ENCODE measurements at places on chromosomes 6 and 20.
A peak's percentile ranks its signal among the peaks of the same experiment; 100 is the strongest.

- DNase-seq: no peak
These were observed 77.8 kb downstream of the ATG5 start for GRCh38 chr6:106247733-106248132.

DNA sequence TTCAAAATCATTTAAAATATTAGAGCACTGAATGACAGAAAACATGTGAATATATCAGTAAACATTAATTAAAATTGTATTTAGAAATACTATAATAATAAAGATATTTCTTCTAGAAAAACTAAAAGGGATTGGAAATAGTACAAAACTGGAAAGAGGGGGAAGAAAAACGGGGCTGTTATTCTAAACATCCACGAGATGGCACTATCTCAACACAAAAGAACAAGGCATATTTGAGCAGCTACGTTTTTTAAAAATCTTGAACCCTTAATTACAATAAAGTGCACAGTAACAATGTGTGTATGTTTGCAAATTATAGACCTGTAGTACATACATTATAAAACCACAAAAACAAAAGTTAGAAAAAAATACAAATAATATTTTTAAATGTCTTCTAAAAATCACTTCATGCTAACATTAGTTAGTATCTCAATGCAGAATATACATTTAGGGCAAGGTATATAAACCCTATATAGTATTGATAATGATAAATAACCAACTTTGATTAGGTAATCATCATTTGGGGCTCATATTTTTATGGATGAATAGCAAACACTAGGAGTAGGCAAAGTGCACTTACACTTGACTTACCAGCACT lies 42.5 kb upstream of the PNISR start:
- peak; percentile 1 for DNase-seq

- DNase-seq: no peak
These were observed 55.5 kb upstream of the MYO6 start for GRCh38 chr6:75693534-75693933.

GRCh38 chr6:16723826-16724225 lies 37.4 kb downstream of the ATXN1 start:
- DNase-seq: peak; percentile 84

- DNase-seq: no peak
These were observed 46.8 kb downstream of the MAP7 start for GRCh38 chr6:136503303-136504029.

- DNase-seq: no peak
These were observed 105.6 kb downstream of the ELOVL4 start for GRCh38 chr6:79841577-79842375.

GRCh38 chr20:21661488-21662055 lies 43.9 kb upstream of the PAX1 start:
- no peak for DNase-seq

DNA sequence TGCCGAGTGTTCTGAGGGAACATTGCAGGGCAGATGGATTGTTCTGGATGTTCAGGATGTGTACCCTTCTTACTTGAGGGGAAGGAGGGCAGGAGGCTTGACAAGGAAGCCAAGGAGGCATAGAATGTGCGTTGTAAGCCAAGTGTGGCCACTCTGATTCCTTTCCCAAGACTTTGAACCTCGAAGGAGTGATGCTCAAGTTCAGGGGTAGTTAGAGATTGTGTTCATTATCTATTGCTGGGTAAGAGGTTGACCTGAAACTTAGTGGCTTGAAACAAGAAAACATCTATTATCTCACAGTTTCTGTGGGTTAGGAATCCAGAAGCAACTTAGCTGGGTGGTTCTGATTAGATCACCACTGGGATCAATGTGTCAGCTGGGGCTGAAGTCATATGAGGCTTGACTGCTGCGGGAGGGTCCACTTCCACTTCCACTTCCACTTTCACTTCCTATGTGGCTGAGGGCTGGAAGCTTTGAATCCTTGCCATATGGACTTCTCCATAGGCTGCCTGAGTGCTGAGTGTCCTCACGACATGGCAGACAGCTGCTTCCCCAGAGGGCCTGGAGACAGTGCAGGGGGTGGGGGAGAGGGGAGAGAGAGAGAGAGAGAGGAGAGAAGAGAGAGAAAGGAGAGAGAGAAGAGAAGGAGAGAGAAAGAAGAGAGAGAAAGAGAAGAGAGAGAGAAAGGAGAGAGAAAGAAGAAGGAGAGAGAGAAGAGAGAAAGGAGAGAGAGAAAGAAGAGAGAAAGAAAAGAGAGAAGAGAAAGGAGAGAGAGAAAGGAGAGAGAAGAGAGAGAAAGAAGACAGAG lies 6.9 kb upstream of the CD40 start:
- no peak for DNase-seq

DNA sequence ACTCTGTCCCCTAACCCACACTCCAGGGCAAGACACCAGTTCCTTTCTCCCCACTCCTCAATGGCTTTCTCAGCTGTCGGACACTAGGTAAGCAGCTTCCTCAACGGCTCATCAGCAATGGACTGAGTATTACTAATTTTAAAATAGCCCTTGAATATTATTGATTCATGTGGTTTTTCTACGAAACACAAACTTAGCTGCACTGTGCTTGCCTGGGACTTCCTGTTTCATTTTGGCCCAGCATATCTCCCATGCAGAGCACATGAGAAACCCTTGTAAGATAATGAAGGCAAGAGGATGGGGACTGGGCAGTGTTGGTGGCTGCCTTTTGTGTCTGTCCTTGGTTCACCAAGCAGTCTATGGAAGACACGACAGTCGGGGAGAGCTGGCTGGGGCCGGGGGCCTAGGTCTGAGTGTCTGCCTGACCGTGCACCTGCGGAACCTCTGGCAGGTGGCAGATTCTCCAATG lies 48.9 kb downstream of the RNASET2 start:
- DNase-seq: no peak

DNA sequence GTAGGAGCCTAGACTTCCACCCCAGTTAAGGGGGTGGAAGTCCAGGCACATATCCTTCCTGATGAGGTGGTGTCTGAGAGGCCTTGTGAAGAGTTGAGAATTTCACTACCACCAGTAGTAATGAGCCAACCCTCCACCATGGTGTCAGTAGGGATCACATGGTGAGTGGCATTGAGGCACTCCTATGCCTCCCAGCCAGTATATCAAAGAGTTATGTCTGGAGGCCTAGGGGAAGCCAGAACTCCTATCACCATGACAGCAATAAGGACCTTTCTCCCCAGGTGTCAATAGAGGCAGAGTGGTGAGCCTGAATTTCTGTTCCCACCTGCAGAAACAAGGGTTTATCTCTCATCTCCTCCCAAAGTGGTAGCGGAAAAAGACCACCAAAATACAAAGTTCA lies 106.6 kb upstream of the ADTRP start:
- DNase-seq: no peak

DNA sequence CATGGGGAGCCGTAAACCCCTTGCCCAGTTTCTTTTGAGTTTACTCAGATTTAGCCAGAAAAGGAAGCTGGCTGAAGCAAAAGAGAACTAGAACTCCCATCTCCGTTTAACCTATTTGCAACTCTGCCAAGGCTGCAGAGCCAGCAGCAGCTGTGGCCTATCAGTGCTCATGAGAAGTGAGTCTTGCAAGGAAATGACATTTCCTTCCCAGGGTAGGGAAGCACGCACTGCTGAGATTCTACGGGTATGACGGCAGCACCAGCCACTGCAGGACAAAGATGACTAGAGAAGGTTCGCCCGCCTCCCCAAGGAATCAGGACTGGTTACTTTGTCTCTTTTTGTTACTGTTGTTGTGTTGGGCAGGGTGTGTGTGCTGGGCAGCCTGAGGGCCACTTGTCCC lies 47.6 kb downstream of the PPP1R3G start:
- DNase-seq: peak; percentile 82

DNA sequence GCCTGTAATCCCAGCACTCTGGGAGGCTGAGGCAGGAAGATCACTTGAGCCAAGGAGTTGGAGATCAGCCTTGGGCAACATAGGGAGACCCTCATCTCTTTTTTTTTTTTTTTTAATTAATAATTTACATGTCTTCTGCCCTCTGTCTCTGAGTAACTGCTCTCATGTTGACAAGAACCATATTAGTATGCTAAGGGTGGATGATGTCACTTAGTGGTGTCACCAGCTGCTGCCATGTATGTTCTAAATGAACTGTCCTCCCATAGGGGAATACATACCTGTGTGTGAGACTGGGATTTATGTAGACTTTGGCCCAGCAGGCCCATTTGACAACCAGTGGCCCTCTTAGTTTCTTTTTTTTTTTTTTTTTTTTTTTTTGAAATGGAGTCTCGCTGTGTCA lies 65.6 kb downstream of the SCAND1 start:
- no peak for DNase-seq

- no peak for DNase-seq
These were observed 2.5 kb upstream of the HLA-DRA start for GRCh38 chr6:32436995-32437836.

DNA sequence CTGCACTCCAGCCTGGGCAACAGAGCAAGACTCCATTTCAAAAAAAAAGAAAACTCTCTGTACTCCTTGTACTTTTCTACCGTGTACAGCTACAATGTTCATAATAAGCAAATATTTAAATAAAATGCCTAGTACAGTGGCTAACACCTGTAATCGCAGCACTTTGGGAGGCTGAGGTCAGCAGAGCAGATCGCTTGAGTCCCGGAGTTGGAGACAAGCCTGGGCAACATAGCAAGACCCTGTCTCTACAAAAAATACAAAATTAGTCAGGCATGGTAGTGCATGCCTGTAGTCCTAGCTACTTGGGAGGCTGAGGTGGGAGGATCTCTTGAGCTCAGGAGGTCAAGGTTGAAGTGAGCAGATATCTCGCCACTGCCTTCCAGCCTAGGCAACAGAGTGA lies 5.7 kb downstream of the NAPB start:
- DNase-seq: no peak

DNA sequence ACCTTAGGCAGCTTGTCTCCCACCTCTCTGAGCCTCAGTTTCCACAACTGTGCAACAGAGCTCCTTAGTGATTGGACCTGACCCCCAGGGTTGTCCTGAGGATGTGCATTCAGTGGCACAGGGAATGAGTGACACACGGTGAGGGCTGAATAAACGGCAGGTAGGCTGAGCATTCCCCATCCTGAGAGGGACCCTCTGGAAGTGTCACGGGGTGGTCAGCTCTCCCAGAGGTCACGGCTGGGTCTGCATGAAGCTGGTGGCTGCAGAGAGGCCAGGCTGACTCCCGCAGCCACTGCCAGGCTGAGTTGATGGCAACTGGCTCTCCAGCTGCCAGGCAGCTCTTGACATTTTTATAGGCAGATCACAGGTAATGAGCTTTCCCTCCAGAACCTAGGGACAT lies 42.5 kb downstream of the CD40 start:
- DNase-seq: no peak

DNA sequence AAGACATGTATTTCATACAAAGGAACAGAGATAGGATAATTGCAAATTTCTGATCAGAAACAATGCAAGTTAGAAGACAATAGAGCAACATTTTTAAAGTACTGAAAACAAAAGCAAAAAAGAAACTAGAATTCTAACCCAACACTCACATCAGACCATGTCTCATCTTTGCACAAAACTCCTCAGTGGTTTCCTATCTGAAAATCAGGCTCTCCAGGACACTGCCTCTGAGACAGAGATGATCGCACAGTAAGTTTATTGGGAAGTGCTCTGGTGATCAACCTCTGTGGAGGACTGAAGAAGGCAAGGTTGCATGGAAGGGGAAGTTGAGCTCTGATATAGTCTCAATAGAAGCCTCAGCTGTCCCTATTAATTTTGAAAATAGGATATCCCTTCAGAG lies 2.3 kb upstream of the TTBK1 start:
- no peak for DNase-seq

- DNase-seq: no peak
These were observed 29.1 kb upstream of the TULP1 start for GRCh38 chr6:35541836-35542235.

- DNase-seq: peak; percentile 46
These were observed 142.9 kb downstream of the HIVEP2 start for GRCh38 chr6:142802124-142802523.

DNA sequence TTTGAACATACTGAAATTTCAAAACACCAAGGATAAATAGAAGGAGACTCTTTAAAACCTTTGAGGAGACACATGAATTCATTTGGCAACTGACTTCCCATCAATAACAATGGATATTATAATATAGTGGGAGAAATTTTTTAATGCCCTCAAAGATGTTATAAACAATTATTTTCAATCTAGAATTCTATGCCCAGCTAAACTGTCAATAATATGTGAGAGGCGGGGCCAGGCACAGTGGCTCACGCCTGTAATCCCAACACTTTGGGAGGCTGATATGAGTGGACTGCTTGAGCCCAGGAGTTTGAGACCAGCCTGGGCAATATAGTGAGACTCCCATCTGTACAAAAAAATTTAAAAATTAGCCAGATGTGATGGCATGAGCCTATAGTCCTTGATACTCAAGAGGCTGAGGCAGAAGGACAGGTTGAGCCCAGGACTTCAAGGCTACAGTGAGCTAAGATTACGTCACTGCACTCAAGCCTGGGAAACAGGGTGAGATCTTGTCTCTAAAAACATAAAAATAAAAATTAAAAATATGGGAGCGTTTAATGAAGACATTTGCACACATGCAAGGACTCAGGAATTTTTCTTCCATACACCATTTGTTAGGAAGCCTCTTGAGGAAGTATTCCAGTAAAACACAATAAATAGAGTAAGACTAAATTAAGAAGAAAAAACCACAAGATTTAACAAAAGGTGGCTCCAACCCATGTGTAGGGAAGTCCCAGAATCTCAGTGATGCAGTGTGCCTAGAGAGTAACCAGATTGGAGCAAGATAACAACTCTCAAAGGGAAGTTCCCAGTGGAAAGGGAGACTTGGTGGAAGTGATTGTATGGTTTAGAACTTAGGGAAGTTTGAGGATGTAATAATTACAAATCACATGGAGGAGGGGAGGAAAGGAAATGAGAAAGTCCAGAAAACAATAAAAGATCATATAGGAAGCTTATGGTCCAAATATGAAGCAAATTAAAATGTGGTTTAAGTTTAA lies 26.3 kb upstream of the ETV7 start:
- DNase-seq: no peak

DNA sequence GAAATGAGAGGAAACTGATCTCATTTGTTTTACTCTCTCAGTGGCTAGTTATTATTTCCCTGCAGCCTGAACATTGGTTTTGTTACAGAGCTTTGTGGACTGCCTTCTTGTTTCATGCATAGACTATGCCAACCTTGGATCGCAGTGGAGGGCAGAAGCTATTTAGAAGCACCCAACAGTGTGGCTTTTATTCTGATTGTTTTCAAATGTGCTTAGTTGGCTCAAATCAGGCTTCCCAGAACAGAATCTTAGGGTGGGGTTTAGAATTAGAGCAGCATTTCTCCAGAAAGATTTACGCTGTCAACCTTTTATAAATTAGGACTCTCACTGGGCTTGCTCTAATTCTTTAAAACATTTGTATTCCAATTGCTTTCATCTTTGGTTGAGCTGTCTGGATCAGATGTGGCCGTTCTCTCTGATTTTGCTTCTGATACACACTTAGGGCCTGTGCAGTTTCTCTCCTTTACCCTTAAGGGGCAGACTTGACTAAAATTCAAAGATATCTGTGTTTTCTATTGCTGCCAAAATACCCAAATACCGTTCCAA lies 210.3 kb downstream of the BCKDHB start:
- DNase-seq: no peak

GRCh38 chr6:47245745-47246371 lies 63.8 kb downstream of the TNFRSF21 start:
- no peak for DNase-seq

DNA sequence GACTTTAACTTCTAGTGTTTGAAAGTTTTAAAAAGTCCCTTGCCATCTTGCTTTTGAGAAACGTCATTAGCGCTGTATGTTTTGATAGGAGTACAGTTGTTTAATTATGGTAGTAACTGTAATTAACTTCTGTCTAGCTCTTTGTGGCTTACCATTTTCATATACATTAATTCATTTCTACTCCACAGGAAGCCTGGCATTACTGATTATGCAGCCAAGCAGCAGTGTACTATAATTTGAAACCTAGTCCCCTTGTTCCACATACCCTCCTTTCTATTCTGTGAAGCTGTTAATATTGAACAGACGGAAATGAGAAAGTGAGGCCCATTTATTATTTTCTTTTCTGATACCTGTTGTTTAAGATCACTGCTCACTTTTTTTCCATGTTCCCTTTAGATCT lies 235.4 kb downstream of the CDKAL1 start:
- no peak for DNase-seq

Measured in pulmonary artery endothelial cell (primary cell).